ENCODE measurements at places on chromosomes 12 and 14.

GRCh38 chr14:104702106-104702505 is 12.7 kb downstream of the INF2 start:
- no peak for DNase-seq

DNA sequence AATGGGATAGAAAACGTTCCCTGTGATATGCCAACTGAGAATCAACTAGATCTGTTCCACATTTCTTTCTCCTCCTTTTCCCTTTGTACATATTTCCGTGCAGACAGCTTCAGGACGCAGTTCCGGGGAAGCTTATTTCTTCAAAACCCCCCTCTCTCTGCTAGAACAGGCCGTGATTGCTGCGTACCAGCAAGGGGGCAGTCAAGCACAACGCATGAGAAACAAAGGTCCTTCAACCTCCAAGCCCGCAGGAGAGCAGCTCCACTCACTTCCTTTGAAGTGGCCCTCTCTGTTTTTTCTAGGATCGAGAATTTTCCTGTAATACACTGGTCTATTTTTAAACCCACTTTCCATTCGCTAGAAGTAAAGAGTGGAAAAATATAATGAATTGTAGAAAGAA is 80.8 kb downstream of the ZNF664 start:
- no peak for DNase-seq

GRCh38 chr14:75440733-75441477 is 13.1 kb downstream of the JDP2 start:
- DNase-seq = no peak

GRCh38 chr14:52188381-52188780 is 79.1 kb upstream of the PTGDR start:
- no peak for DNase-seq

DNA sequence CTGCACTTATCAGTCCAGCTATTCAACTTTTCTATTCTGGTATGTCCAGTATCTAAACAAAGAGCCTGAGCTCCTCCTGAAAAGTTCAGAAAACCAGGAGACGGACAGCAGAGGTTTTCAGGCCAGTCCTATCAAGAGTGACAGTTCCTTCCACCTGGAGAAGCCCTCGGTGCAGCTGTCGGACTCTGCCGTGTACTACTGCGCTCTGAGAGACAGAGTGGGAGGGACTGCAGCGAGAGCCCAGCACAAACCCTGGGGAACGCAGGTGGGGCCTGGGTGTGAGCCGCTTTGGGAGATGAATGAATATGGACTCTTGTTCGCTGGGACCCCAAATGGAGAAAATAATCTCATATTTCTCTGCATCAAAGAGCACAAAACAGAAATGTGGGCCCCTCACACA is 329.8 kb upstream of the OR4E1 start:
- no peak for DNase-seq

GRCh38 chr14:76784881-76785280 is 23.6 kb downstream of the VASH1 start:
- no peak for DNase-seq

Measured in activated T-cell treated with anti-CD3 and anti-CD28 coated beads for 4 hours (primary cell).